ENCODE measurements at places on chromosomes 7 and 10.

DNA sequence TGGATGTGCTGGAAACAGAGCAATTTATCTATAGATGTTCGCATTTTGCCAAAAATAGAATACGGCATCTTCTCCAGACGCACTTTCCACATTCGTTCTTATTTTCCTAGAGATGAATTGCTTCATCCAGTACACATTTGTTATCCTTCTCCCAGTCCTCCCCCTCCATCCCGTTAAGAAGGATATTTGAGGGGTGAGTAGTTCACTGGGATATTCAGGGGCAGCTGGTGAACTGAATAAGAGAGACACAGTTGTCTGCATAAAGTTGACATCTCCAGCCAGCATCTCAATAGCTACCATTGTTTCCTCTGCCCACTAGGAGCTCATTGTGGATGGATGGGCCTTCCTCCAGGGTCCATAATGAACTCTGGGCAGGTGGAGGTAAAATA lies 456.8 kb upstream of the NRP1 start:
- DNase-seq, result no peak

DNA sequence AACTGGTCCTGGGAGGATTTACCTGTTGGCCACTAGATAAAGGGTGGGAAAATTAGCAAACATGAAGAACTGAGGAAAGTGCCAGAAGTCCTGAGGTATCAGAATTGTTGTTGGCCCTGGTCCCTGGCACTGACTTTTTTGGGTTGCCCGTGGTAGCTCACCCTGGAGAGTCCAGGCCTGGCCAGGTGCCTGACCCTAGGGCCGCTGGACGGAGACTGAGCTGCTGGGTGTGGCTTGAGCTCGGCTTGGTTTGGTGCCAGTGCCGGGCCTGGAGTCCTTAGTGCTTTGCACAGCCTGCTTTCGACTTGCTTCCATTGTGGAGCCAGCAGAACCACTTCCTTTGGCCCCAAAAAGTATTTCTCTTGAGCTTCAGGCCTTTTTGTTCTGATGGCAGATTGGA lies 12.9 kb downstream of the MDH2 start:
- DNase-seq, result peak; percentile 88

DNA sequence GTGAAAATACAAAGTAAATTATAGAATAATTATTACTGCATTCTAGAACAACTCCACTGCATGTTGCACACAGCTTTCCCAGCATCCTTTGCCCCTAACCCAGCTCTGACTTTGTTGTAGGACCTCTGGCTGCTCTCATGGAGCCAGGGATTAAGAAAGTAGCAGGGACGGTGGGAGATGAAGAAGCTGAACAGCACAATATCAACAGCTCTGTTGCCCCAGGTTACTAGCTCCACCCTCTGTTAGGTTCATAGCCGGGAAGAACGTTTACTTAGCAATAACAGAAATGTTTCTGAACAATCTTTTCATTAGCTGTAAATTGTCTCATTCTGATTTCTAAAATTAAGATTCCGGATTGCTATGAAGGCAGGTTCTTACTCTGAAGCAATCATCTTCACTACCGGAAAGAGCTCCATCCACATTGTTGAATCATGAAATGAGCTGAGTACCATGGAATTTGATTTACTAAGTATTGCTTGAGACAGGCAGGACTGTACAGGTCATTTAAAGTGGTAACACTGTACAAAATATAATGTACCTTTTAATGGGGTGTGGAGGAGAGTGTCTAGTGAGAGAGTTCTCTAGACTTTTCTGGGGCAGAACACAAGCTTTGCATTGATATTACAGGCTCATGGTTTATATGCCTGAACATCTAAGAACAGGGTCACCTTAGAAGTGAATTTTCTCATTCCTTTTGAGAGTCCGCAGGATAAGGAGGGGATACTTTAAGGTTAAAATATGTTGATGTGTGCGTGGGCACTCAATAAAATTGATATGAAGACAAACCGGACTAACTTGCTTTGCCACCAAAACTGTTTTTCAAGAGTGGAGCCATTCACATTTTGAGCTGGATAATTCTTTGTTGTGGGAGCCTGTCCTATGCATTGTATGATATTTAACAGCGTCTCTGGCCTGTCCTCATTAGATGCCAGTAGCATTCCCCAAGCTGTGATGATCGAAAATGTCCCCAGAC lies 20.8 kb upstream of the RAB18 start:
- DNase-seq, result no peak

DNA sequence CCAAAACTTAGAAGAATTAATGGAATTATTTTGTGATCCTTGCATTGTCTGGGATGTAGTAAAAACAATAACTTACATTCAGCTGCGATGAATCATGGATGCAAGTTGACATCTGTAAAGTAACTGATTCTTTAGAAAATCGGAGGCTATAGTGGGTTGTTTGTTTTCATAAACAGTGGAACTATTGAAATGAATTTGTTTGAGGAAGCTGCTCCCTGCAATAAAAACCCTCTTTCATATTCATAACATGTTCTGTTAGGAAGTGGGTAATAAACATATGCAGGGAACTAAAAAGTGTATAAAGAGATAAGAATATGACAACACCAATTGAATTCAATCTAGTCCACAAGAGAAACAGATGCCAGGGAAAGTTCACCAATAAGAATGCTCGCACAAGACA lies 53.6 kb downstream of the AGMO start:
- no peak for DNase-seq

Measured in Right ventricle myocardium inferior (tissue), 1 donor.